ENCODE measurements at places on chromosomes 4 and X.

- DNase-seq: peak; percentile 62
These were observed 3.9 kb upstream of the PRSS12 start for GRCh38 chr4:118356731-118357130.

DNA sequence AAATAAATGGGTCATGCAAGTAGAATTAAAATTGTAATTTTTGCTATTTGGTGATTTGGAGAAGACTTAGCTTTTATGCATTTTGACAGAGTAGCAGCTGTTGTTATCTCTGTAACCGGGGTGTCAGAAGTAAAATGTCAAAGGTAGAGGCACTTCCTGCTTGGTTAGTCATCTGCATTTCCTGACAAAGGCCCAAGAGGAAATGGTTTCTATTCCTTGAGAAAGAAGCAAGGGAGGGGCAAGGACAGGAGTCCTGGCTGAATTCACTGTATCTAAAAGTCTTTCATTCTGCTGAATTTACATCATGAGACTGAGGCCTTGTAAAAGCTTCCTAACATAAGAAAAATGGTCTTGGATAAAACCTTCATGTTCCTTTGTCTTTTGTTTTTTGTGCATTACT, 550.9 kb upstream of the BOD1L1 start:
- peak; percentile 76 for DNase-seq

DNA sequence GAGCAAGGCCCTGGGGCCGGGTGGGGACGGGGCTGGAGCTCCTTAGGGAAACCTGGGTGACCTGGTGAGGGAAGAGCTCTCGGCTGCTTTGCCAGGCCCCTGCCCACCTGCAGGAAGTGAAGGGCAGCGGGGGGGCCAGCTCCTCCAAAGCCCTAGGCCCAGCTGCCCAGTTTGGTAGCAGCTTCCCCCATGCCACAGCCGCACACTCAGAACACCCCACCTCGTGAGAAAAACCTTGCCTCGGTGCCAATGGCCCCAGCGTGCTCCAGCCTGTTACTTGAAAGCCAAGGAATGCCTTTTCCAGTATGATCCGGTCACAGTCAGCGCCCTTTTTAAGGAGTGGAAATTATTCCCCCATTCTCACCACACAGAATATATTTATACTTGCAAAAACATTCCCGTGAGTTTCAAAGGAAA, 38.3 kb downstream of the ACOX3 start:
- DNase-seq: no peak

DNA sequence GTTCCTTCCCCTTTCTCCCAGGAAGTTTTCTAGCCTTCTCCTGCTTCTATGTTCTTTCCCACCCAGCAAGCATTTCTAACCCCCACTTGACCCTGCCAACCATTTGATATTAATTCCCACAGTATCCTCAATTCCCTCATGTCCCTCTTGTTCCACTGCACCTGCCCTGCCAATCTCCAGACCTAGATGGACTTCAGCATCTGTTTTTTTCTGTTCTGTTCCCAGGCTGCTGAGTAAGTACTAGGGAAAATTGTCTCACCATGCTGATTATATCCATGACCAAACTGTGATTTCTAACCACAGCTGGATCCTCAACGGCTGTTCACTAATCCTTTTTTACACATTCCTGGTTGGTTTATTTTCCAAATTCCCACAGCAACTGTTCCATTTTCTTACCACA, 37.7 kb downstream of the CLCN5 start:
- no peak for DNase-seq

DNA sequence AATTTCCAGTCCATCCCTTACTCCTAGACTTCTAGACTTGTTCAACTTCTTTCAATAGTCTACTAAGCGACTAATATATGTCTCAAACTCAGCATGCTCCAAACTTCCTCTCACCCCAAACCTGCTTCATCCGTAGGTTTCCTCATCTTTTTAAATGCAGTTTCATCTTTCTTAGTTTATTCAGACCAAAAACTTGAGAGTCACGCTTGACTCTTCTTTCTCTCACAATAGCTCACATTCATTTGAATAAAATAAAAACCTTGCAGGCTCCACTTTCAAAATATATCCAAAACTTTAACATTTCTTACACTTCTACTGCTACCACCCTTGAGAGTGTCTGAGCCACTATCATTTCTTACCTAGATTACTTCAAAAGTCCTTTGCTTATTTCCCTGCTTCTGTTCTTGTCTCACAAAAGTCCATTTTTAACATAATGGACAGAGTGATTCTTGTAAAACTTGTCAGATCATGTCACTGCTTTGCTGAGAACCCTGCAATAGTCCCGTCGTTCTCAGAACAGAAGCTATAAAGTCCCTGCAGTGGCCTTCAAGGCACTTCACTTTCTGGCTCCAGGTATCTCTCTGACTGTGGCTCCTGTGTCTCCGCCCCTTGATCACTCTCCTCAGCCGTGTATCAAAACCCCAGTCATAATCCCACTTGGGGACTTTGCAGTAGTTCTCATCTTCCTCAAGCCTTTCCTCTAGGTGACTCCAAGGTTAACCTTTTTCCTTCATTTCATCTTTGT, 167.6 kb downstream of the ARHGAP24 start:
- DNase-seq: no peak

GRCh38 chrX:119502727-119503483, 34.7 kb downstream of the SLC25A5 start:
- DNase-seq: peak; percentile 74

- no peak for DNase-seq
These were observed 246.2 kb downstream of the ASMT start for GRCh38 chrX:1860936-1861594.

GRCh38 chr4:4267981-4268380, 20.0 kb upstream of the TMEM128 start:
- no peak for DNase-seq

GRCh38 chr4:164383058-164383357, 370.9 kb upstream of the SMIM31 start:
- peak; percentile 4 for DNase-seq

DNA sequence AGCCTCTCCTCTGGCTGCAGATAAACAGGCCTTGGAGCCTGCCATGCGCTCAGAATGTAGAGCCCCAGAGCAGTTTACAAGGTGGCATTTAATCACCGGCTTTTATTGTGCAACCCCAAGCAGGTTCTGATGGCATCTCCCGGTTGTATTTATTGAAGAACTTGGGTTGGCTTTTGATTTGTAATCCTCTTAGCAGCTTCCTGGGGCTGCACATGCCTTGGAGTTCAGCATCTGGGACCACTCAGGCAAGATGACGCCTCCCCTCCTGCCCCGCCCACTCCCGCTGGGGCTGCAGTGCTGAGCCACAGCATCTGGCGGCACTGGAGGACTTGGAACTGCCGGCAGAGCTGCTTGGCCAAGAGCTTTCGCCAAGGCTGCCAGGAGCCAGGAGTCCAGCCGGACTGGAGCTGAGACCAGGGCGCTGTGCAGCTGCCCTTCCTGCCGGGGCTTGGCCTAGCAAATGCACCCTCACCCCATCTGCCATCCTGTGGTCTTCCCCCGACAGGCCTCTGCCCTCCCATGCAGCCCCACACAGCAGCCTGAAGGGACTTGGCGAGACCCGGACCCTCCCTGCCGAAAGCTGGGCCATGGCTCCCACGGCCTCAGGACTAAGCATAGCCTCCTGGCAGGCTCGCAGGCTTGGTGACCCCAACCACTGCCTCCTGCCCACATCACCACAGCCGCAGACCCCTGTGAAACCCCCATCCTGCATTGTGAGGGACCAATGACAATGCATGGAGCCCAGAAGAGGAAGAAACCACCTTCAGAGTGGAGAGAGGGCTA, 5.4 kb downstream of the HTRA3 start:
- no peak for DNase-seq

GRCh38 chr4:143477487-143477886, 36.0 kb upstream of the SMARCA5 start:
- no peak for DNase-seq
